HTR-8/SVneo (cell line): ENCODE measurements at places on chromosomes 1 and 21.

DNA sequence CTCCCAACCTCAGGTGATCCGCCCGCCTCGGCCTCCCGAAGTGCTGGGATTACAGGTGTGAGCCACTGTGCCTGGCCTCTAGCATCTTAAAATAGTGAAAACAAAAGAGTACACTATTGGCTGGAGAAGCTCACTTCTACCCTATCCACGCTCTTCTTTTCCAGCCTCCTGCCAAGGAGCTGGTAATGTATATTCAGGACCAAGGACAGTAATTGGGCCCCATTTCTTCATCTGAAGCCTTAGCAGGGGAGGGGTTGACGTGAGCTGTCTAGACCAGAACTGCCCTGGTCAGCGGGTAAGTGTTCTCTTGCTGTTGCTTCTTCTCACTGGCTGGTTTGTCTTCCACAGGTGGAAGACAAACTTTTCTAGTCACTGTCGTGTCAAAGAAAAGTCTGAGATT lies 70.2 kb downstream of the DNM3 start:
- no peak for DNase-seq

GRCh38 chr21:41511858-41512257 lies 3.9 kb upstream of the TMPRSS2 start:
- DNase-seq, result no peak

- DNase-seq, result no peak
Observed at GRCh38 chr1:24806588-24806987, 61.3 kb downstream of the CLIC4 start.

DNA sequence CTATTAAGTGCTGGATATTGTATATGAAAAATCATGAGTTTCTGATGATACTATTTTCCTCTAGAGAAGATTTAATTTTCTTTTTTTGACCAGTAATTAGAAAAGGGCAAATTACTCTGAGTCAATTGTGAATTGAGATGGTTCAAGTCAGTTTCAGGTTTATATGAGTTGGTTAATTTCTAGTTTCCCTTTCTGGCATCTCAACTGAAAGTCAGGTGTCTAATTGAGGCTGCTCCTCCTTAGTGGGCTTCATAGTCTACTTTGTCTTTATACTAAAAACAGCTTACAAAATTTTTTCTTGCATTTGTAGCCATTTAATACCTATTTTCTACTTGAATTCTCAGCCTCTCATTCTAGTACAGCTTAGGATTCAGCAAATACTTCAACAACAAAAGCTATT lies 387.3 kb downstream of the RPS6KC1 start:
- no peak for DNase-seq

DNA sequence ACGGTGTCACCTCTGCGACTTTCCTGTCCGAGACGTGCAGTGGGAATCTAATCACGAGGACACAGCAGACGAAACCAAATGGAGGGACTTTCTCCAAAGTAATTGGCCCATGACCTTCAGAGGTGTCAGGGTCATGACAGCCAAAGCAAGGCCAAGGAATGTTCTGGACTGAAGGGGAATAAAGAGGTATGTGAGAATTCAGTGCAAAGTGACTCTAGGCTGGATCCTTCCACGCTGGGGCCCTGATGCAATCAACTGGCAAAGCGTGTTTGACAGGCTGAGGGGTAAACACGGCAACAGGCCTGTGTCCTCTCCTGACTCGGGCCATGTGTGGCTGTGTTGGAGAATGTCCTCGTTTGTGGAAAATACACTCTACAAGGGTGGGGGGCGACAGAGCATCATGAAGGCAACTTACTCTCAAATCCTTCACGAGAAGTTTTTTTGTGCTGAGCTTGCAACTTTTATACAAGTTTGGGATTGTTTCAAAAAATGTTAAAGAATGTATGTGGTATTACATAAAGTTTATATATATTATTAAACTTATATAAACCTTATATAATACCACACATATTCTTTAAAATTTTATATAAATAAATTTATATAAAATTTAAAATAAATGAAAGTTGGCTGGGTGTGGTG lies 1.7 kb downstream of the CFAP74 start:
- no peak for DNase-seq

DNA sequence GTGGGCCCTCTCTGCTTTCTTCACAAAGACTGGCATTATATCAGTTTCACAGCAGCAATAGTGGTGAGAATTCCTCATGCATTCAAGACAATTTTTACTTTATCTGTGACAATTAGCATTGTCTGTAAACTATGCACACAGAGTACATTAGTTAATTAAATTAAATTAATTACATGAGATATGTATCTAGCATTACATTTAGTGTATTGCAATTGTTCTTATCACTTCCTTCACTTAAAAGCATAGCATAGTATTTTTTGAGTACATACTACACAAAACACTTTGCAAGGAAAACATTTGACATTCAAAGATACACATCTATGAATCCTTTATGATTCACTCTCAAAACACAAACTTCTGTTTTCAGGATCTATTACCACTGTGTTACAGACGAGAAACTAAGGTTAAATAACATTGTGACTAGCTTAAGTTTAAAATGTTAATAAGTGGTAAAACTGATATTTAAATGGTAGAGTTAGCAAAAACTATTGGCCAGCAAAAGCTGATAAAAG lies 1542.6 kb downstream of the PLA2G4A start:
- DNase-seq, result no peak

DNA sequence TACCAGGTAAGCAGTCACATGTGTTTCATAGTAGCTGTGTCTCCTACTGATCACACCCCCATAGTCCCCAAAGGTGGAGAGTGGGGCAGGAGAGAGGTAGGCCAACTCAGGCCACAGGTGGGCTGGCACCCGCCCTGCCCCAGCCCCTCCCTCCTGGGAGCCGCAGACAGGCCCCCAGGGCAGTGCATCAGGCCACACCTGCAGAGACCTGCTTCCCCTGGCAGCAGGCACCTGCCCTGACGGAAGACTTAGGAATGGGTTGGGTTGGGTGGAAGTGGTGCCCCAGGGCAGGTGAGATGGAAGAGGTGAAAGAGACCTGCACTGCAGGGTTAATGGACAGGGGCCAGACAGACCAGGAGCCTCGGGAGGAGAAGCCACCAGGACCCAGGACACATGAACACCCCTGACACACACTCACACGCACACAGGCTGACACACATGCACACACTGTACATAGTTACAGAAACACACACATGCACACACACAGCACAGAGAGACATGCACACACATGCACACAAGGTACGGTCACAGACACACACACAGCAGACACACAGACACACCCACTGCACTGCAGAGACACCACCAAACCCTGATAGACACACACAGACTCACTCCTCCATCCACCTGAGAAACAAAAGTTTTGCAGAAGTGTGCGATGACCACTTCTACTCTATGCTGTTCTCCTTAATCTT lies 1.7 kb upstream of the COL18A1 start:
- no peak for DNase-seq

DNA sequence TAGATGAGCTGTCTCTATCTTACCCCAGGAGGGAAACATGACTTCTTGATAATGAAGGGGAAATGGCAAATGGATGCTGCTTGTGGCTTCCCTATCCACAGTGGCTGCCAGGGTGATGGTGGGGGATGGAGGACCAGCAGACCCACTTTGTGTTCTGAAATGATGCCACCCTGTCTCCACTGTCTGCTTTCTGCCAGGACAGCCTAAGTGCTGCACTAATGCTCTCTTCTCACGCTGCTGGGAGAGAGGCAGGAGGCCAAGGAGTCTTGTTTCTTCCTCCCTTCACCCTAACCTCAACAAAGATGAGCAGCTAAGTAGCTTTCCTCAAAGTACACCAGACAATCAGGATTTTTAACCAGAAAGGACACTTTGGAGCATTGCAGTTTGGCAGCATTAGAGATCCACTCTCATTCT lies 36.6 kb downstream of the XCL1 start:
- DNase-seq, result no peak

GRCh38 chr1:226915672-226915995 lies 24.5 kb upstream of the COQ8A start:
- no peak for DNase-seq

- DNase-seq, result peak; percentile 86
Observed at GRCh38 chr1:7470904-7471638, 300.0 kb upstream of the VAMP3 start.

- DNase-seq, result no peak
Observed at GRCh38 chr1:88647249-88647645, 36.8 kb upstream of the PKN2 start.

DNA sequence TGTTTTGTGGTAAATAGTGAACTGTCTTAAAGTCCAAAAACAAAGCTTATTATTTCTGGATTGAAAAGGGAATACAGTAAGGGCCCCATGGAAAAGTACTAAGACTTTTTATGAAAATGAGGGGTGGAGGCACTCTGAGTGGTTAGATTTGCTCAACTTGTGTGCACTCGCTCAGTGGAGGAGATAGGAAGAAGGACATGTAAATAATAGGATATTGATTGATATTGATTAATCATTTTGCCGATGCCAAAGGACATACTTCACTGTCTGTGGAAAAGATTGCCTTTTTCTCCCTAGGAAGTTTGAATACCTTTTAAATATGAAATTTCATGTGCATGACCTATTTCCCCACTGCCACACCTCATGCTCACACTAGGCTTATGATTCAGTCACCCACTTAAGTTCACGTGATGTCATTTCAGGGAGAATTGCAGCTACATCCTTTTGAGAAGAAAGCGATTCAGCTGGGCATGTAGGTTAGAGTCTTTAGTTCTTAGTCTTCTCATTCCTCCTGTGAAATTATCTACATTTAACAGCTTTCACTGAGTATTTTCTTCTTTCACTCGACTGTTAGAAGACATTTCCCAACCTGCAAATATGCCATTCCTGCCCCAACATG lies 5.0 kb downstream of the MTR start:
- no peak for DNase-seq

GRCh38 chr1:57605933-57606332 lies 182.1 kb upstream of the DAB1 start:
- no peak for DNase-seq

DNA sequence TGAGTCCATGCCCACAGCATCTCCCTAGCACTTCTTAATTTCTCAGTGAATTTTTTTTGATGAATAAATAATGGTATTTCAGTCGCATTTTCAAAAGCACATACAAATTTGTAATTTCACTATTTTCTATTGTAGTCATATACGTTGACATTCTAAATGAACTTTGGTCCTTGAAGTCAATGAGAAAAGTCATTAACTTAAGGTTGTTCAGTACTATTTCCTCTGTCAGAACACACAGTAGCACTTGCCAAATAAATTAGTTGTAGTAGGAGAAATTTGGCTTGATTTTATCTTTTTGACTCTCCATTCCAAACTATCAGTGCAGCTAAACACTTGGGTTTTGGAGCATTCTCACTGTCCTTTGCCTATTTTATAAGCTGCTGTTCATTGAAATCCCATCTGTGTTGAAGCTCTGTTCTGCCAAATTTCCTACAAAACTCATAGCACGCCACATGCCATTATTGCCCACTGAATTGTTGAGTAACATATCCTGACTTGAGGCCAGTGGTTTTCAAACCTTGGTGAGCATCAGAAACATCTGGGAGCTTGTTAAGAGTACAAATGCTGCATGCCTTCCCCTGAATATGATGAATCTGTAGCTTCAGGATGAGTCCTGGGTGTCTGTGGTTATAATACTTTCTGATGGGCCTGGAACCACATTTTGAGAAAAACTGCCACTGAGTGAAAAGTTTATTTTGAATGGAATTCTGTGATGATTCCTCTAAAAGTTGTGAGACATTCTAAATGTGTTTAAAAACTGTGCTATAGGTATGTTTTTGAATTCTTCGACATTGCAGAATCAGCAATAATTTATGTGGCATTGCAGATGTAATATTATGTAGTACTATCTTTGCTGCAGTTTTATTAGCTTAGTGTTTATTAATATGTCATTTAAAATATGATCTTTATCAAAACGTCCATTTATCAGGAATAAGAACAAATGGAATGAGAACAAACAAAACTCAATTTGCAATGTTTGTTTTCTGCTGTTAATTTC lies 78.9 kb downstream of the DNM3 start:
- DNase-seq, result no peak

- no peak for DNase-seq
Observed at GRCh38 chr1:46587069-46587468, 17.0 kb downstream of the MKNK1 start.

DNA sequence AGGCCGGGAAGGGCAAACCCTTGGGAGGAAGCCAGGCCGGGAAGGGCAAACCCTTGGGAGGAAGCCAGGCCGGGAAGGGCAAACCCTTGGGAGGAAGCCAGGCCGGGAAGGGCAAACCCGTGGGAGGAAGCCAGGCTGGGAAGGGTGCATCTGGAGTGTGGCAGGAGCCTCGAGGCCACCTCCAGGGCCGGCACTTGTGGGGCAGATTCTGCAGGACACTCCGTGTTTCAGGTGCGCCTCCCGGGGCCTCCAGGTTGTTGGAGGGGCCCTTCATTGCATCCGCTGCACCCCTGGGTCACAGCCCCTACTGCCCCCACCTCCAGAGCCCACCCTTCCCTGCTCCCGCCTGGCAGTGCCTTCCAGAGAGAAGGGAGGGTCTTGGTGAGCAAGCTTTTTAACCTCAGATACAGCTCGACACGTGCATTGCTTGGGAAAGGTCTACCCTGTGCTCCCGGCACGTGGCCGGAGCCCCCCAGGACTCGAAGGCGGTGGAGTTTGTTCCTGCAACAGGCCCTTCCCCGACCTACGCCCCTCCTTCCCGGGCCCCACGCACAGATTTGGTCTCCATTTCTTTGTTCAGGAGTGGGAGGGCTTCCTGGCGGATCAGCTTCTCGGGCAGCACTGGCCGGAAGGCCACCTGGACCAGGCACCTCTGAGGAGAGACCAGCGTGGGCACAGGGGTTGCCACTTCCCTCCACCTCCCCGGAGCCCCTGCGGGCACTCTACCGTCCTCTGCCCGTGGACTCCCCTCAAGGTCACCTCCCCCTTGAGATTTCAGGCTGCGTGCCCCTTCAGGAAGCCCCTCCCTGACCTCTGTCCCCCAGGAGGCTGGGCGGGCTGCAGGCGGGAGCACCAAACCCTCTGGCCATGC lies 9.4 kb upstream of the TMEM52 start:
- no peak for DNase-seq

- peak; percentile 54 for DNase-seq
Observed at GRCh38 chr1:94801919-94802546, 18.1 kb upstream of the SLC44A3 start.

GRCh38 chr1:77350012-77350770 lies 68.4 kb downstream of the AK5 start:
- DNase-seq, result no peak
